Neural cell (in vitro differentiated cells): ENCODE measurements at places on chromosomes 13 and 19. TPM values are rescaled to one million over a fixed set of nuclear protein-coding genes. Genes with fewer than 3 reads are reported as not detected.

Gene SLC35E1
- 16.6 and 23.9 TPM in 2 replicates for polyA plus RNA-seq

Gene ZNF610
- 23.1 and 28.3 TPM in 2 replicates for polyA plus RNA-seq

Gene IRS2
- polyA plus RNA-seq, result 5.8 and 7.1 TPM in 2 replicates

Gene TUBA3C
- polyA plus RNA-seq, result not detected in 2 replicates

Gene PABPC3
- polyA plus RNA-seq, result not detected in 2 replicates

Gene RAB3A
- polyA plus RNA-seq, result 32.3 and 49.4 TPM in 2 replicates

Gene ZNF208
- not detected in 2 replicates for polyA plus RNA-seq

Gene JSRP1
- polyA plus RNA-seq, result 1.3 and 1.4 TPM in 2 replicates

Gene PNKP
- polyA plus RNA-seq, result 43.1 and 43.6 TPM in 2 replicates

Gene CLEC17A
- not detected in 2 replicates for polyA plus RNA-seq

Gene UBXN6
- 102 and 122 TPM in 2 replicates for polyA plus RNA-seq
